Stimulated activated CD4-positive, alpha-beta T cell treated with anti-CD3 and anti-CD28 coated beads, Interleukin-4, amount 100 ng/mL, for 4 hours (primary cell): ENCODE measurements at places on chromosomes 2 and 18.

GRCh38 chr18:75904416-75904815, 476.9 kb upstream of the SMIM21 start:
- DNase-seq = no peak

DNA sequence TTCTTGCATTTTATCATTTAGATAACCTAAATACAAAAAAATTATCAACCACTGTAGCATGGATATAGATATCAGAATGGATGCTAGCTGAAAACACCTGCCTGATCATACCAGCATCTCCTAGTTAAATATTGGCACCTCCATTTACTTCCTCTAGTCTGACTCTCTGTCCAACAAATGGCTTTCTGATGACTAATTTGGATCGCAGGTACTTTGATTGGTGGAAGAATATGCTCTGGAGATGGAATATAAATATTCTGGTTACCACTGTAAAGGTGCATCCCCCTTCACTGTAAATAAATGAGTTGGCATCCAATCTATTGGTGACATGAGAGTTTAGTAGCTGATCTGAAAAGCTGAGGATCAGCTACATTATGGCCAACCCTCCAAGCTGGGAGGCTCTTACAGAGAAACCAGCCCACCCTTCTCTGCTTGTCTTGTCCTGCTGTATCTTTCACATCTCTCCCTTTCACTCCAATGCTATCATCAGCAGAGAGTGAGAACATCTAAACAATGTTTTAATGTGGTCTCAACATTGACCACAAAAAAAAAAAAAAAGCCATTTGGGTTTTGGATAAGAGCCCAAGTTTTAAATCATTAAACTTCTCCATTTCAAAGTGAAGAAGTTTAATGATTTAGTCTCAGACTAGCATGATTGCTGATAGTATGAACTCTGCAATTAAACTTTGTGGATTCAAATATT, 90.5 kb downstream of the PMAIP1 start:
- DNase-seq = no peak

GRCh38 chr18:14124689-14125088, 7.5 kb downstream of the ZNF519 start:
- no peak for DNase-seq

DNA sequence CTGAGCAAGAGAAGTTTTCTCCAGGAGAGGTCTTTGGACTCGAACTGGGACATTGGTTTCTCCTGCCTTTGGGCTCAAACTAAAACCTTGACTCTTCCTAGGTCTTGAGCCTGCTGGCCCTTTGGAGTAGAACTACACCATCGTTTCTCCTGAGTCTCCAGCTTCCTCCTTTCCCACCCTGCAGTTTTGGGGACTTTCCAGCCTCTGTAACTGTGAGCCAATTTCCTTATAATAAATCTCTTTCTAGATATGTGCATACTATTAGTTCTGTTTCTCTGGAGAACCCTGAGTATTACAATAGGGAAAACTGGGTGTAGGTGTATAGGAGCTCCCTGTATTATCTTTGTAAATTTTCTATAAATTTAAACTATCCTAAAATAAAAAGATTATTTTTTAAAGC, 219.8 kb upstream of the AGAP1 start:
- DNase-seq = no peak

DNA sequence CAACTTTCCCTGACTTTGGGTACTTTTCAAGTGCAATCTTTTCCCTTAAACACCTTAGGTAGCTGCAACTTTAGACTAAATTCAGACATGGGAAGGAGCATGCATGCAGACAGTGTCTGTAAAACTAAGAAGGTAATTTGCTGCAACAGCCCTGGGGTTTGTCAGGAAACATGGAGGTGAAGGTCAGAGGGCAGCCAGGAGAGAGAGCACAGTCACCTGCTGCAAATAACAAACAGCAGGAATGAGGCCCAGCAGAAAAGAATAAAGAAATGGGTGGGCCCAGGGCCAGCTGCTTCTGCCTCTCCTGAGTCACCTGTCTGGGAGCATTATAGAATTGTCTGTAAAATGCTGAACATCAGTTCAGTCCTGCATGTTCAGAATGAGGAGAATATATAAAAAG, 35.2 kb downstream of the MTHFD2 start:
- DNase-seq = no peak

- no peak for DNase-seq
Measured at GRCh38 chr2:42743659-42743990, 20.3 kb downstream of the OXER1 start.

DNA sequence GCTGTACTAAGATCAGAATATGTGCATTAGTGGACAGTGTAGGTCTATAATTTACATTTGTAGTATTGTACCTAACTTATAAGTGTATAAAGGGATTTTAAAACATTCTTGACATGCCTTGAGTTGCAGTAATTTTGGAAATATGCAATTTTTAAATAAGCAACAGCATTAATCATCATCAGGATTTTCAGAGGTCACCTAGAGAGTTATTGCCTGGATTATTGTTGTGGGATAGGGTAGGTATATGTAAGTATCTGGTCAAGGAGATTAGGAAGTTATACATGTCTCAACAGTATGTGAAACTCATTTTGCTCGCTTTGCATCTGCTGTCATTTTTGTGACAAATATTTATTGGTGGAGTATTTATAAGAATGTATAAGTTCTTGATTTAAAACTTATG, 184.2 kb downstream of the WDR7 start:
- DNase-seq = no peak

DNA sequence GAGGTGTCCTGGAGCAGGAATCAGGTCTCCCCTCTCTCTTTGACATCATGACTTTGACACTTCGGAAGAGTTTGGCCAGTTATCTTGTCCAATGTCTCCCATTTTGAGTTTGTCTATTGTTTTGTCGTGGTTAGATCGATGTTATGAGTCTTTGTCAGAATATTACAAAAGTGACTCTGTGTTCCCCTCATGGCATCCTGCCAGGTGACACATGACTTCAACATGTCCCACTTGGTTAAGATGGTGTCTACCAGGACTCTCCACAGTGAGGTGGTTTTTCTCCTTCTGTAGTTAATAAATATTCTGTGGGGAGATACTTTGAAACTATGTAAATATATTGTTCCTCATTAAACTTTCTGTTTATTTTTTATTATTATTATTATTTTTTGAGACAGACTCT, 76.6 kb upstream of the BZW1 start:
- no peak for DNase-seq

- DNase-seq = no peak
Measured at GRCh38 chr18:46332921-46333341, 228.7 kb downstream of the HAUS1 start.

GRCh38 chr18:7723558-7723957, 156.4 kb downstream of the PTPRM start:
- DNase-seq = no peak

GRCh38 chr2:217282531-217282930, 422.7 kb upstream of the TNP1 start:
- no peak for DNase-seq
